Airway epithelial cell (primary cell): ENCODE measurements at places on chromosomes 6 and 20. TPM values are rescaled to one million over a fixed set of nuclear protein-coding genes. Genes with fewer than 3 reads are reported as not detected.

The SOX18 gene
- total RNA-seq = 0.07 TPM in 1 of 2 replicates, not detected in the other

The DYNLT1 gene
- 142 and 149 TPM in 2 replicates for total RNA-seq

The SYTL3 gene
- 0.99 and 1.5 TPM in 2 replicates for total RNA-seq

The TP53TG5 gene
- total RNA-seq = not detected in 2 replicates

The ADGRG6 gene
- 20.6 and 34.5 TPM in 2 replicates for total RNA-seq

The CRISP2 gene
- total RNA-seq = not detected in 2 replicates

The TDRD6 gene
- total RNA-seq = under 0.01 TPM in 1 of 2 replicates, not detected in the other

The MYLK4 gene
- total RNA-seq = 0.21 TPM in 1 of 2 replicates, not detected in the other

The HSPA1L gene
- 0.14 and 0.21 TPM in 2 replicates for total RNA-seq

The WASF1 gene
- total RNA-seq = 18.0 and 23.3 TPM in 2 replicates
